ENCODE measurements at places on chromosomes 13 and 19.

GRCh38 chr19:16446724-16447368, 24.9 kb downstream of the EPS15L1 start:
- peak; percentile 84 for DNase-seq

DNA sequence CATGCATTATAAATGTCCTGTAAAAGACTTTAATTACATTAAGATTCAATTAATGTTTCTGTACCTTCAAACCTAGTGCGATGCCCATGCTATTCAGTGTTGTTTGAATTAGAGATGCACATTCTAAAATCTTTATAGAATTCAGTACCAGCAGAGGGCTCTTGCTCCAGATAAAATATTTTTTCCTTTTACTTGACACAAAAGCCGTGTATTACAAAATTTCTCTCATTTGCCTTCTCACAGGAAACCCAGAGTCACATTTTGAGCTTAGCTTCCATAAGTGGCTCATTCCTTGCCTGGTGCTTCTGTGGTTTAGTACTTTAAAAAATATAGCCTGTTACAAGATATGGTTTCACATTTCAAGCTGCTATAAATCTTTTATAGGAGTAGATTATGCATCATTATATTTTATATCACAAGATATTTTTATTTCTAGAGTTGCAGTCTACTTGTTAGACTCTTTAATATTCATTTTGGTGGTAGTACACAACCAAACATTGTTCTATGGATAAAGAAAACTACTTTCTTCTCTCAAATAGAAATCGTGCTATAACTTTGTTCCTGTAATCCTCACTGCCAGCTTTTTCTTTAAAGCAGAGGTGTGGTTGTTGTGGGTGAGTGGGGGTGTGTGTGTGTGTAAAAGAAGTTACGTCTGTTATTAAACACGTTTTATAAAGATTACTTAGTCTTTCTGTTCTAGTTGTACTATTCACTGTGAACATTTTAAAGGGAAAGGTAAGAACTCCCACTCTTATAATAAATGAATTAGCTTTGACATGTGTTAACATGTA, 101.4 kb downstream of the RNF17 start:
- no peak for DNase-seq

DNA sequence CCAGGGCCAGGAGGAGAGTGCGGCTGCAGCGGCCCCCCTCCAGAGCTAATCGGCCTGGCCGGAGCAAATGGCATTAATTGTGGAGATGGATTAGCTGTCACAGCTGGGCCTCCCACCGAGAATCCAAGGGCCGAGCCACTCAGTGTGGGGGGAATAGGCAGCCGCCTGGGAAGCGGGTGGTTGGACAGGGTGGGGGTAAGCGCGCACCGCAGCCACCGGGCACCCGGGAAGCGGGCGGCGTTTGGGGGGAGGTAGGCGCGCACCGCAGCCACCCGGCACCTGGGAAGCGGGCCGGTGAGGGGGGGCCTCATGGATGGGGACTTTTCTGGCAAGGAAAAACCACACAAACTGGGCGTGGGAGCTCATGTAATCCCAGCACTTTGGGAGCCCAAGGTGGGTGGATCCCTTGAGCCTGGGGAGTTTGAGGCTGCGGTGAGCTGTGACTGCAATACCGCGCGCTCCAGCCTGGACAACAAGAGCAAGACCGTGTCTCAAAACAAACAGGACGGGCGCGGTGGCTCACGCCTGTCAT, 9.7 kb downstream of the R3HDM4 start:
- DNase-seq: no peak

DNA sequence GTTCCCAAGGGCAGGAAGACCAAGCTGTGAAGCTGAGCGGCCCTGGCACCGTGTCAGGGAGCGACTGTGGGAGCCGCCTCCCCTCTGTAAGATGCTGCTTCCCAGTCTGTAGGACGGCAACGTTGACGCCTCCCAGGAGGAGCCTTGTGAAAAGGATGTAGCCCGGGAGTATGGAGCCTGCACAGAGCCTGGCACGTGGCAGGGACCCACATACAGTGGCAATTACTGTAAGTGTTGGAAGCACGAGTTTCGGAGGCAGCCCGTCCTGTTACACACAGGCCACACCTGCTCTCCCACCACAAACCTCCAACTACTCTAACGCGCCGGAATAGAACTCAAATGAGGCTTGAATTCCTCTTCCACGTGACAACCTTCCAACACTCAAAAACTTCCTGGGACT, 6.6 kb downstream of the RAB20 start:
- no peak for DNase-seq

- no peak for DNase-seq
Observed at GRCh38 chr13:41837629-41838028, 123.3 kb downstream of the VWA8 start.

DNA sequence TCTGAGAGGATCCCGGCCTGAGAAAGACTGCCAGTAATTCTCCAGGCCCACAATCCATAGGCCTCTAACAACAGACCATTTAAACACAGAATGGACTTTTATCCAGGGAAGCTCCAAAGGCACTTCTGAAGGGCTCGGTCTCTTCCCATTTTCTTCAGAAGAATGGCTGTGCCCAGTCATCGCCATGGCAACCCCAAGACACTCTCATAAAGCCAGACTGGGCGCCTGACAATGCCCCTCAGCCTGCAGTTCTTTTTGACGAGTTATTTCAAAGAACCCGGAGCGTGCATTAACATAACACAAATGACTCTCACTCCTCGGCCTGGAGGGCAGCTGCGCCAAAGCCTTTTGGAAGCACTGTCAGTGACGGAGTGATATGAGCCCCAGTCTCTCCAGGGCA, 61.0 kb downstream of the RASA3 start:
- DNase-seq: no peak
